ENCODE measurements at places on chromosomes 12 and 14. TPM values are rescaled to one million over a fixed set of nuclear protein-coding genes. Genes with fewer than 3 reads are reported as not detected.

The CCDC38 gene
- under 0.01 TPM for total RNA-seq

The SLC6A13 gene
- total RNA-seq = 0.19 TPM

The TRHDE gene
- total RNA-seq = 0.38 TPM

The MYO1A gene
- under 0.01 TPM for total RNA-seq

The KLRG1 gene
- 0.38 TPM for total RNA-seq

The NELL2 gene
- not detected for total RNA-seq

The SLC6A15 gene
- total RNA-seq = 0.77 TPM

The KCNA5 gene
- not detected for total RNA-seq

The MYF6 gene
- not detected for total RNA-seq

Measured in regular cardiac myocyte (primary cell).